Heart left ventricle (tissue), 16 donors: ENCODE measurements at places on chromosomes 7 and 10. TPM values are rescaled to one million over a fixed set of nuclear protein-coding genes. Genes with fewer than 3 reads are reported as not detected.

DNA sequence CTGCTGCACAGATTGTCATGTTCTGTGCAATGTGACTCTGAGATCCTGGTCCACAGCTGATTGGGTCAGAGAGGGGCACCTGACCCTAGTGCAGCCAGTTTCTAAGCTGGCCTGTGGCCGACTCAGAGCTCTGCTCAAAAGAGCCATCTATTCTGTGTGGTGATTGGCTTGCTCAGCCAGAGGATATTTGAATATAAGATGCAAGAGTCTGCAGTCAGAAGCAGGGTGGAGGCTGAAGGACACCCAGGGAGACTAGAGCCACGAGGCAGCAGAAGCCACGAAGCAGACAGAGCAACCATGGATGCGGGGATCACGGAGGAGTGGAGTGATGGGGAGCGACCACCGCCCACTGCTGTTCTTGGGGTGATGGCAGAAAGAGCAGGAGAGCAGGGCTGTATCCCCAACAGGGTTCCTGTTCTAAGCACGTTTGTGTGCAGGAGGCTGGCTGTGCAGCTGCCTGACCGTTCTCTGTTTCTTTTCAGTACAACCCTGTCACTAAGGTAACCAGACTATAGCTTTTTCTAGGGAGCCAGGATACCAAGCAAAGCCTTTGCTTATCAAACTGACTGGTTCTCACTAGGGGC lies 19.5 kb upstream of the RHEB start:
- peak; percentile 45 for DNase-seq

- no peak for DNase-seq
Measured at GRCh38 chr7:86748201-86748600, 104.5 kb downstream of the GRM3 start.

GRCh38 chr10:86065711-86066251 lies 300.8 kb downstream of the GRID1 start:
- DNase-seq, result no peak

The FIGNL1 gene
- 3.7 TPM for total RNA-seq

The CRYGN gene
- not detected for total RNA-seq

GRCh38 chr7:29189743-29190201 lies 4.8 kb upstream of the CHN2 start:
- peak; percentile 77 for DNase-seq

- DNase-seq, result no peak
Measured at GRCh38 chr10:22285130-22285529, 31.1 kb upstream of the COMMD3 start.

- peak; percentile 32 for DNase-seq
Measured at GRCh38 chr7:95545007-95545615, 51.2 kb downstream of the PDK4 start.

- DNase-seq, result no peak
Measured at GRCh38 chr7:151805191-151805590, 71.7 kb downstream of the PRKAG2 start.

- DNase-seq, result no peak
Measured at GRCh38 chr10:102121739-102122372, 1.7 kb upstream of the LDB1 start.

The TECTB gene
- total RNA-seq, result not detected

DNA sequence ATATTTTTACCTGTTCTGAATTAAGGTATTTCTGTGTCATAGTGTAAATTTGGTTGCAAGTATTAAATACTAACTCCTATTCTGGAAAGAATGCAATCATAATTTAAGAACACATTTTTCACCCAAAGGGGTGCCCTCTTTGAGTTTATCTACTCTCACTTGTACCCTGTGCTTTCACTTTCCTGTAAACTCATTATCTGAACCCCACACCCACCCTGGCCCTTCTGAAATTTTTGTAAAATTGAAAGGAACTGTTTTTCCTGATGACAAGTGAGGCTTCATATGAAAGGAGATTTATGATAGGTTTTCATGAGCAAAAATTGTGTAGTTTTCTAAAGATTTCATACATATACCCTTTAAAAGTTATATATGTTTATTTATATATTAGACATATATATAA lies 134.5 kb downstream of the WNT2 start:
- DNase-seq, result no peak

- no peak for DNase-seq
Measured at GRCh38 chr10:114967071-114967470, 29.1 kb downstream of the TRUB1 start.

DNA sequence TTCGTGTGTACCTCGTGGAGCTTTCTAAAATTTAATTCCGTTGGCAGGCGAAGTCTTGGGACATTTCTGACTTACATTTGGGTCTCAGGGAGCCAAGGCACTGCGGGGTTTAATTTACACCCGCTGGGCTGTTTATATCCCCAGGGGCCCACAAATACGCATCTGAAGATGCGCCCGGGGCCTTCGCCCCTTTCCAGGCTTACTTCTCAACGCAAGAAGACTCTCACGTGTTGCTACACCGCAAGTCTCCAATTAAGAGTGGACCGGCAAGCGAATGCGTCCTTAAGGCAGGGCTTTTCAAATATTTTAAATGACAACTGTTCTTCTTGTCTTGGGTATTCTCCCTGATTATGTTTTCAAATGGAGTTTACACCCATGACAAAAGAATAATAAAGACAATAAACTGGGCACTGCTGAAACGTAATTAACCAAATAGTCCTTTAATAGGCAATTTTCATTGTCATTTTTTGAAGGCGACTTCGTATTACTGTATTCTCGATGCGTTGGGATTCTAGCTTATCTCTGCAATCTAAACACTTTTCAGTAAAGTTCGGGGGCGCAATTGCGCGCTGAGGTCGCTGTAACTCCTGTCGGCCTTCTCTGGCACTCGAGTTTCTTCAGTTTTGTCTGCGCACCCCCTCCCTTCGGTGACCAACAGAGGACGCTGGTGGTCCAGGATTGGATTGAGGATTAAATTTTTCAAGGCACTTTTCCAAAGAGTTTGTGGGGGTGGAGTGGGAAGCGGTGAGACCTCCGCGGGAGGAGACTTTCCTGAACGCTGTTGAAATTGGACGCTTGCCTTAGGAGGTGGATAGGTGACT lies 837 bp upstream of the IGFBP3 start:
- peak; percentile 64 for DNase-seq

DNA sequence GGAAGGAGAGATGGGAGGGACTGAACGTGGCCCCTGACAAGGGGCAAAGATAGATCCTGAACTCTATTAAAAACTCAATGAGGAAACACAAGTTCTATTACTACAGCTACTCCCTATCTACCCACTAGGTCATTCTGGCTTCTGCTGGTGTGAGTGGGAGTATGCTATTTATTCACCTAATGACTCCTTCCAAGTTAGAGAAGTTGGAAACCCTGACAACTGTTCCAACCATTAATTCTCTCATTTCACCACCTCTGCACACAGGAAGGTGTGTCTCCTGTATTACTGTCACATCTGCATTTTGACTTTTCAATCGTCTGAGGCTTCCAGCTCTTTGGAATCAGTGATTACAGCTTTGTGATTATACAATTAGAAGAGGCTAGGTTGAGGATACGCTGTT lies 169.4 kb upstream of the ADO start:
- DNase-seq, result no peak

DNA sequence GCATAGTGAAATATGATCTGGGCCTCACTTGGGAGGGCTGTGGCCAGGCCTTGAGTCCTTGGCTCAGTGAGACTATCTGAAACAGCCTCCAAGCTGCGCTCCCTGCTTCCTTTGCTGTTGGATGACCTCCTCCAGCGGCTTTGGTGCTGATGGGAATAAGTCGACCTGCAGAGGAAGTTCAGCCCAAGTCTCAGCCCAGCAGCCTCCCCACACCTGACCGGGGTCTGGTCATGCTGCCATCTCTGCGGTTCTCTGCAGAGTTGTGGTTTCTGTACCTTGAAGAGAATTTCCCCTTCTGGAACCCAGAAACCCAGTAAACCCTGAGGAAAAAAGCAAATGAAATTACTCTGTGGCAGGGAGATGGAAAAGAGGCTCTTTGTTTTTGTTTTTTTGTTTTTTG lies 4.6 kb upstream of the RBAK start:
- no peak for DNase-seq

DNA sequence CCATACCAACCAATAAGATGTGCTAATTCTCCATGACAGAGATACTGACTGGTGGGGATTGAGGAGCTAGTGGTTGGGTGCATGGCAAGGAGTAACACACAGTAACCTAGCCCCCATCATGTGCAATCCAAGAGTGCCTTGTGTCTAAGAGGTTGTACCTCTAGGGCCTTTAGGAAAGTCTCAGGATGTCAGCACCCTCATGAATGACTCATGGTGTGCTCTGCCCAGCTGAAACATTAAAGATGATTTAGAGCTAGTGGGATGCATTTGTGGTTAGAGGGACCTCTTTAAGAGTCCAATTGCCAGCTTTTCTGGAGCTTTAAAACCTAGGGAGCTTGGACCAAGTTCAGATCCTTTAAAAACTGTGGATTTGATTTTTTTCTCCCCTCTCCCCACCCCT lies 181.1 kb downstream of the HERPUD2 start:
- DNase-seq, result no peak

The ABCA13 gene
- 0.09 TPM for total RNA-seq

DNA sequence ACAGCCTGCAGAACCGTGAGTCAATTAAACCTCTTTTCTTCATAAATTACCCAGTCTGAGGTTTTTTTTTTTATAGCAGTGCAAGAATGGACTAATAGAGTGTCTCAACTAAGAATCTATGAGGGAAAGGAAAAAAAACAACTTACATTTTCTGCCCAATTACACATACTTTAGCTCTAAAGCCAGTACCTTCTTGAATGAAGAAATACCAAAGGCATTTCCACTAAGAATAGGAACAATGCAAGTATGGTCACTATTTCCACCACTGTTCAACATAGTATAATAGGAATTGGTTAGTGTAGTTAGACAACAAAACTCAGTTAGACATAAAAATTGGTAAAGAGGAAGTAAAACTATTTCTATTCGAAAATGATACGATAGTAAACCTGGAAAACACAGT lies 37.6 kb downstream of the MICU1 start:
- no peak for DNase-seq

The IKZF1 gene
- 2.2 TPM for total RNA-seq

- DNase-seq, result no peak
Measured at GRCh38 chr10:59748834-59749233, 4.4 kb downstream of the MRLN start.

- peak; percentile 11 for DNase-seq
Measured at GRCh38 chr7:149690688-149691446, 82.5 kb downstream of the ZNF467 start.

The PHYH gene
- total RNA-seq, result 79.3 TPM

DNA sequence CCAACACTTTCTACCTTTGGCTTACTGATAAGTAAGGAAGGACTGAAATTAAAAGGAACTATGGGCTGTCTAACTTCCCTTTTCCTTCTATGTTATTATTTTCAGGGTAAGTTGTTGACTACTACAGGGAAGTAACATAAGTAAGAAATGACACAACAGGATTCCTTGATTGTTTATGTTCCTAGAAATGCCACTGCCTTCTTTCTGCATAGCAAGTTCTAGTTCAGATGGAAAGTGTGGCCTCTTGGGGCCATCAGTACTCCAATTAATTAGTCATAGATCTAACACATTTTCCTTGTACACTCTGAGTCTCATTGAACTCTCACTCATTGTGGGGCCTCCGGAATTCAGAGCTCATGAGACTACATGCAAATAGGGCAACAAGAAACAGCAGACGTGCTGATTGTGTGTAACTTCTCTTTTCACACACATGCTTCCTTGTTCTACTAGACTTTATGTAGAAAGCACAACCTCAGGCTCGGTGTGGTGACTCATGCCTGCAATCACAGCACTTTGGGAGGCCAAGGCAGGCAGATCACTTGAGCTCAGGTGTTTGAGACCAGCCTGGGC lies 35.3 kb upstream of the HIBADH start:
- peak; percentile 10 for DNase-seq

GRCh38 chr10:102493771-102494170 lies 8.7 kb downstream of the ACTR1A start:
- DNase-seq, result no peak

DNA sequence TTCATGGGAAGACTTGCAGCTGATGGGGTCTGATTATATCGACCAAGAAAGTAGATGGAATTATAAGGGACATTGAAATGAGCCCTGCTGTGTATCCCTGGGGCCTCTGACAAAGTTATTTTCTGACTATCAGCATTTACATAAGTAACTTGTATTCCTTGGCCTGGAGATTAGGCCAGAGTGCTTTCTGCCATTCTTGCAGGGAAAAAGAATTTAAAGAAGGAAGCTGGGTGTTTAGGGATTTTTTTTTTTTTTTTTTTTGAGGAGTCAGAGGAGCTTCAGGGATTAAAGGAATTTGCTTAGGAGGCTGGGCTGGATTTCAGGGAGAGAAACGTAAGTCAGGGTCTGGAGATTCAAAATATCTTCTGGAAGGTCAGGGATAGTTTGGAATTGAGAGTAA lies 4.6 kb downstream of the SPAM1 start:
- no peak for DNase-seq

The TLL2 gene
- 3.6 TPM for total RNA-seq

GRCh38 chr7:36312064-36312914 lies 77.4 kb upstream of the ANLN start:
- no peak for DNase-seq

The CRTAC1 gene
- total RNA-seq, result 8.6 TPM

DNA sequence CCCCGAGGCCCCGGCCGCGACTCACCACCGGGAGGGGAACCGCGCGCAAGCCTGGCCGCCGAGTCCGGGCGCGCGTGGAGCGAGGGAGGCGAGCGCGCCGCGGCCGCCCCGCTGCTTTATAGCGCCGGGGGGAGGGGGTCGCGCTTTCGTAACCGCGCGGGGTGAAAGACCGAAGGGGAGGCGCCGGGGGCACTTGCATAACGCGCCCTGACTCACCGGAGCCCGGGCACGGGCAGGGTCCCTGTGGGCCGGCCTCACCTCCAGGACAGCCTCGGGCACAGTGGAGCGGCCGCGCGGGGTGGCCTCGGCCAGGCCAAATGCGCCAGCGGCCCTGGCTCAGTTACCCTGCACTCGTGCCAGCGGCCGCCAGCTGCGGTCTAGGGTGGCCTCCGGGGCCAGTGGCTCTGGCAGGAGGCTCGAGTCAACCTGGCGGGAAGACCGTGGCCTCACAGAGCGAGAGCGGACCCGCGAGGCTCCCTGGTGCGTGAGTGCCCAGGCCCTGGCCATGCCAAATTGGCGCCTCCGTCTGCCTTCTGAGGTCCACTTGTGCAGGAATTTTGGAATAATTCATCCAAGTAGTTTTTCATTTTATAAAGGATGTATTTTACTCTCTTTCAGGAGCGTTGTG lies at the start of gene RBP4:
TSS of gene RBP4 (minus strand) at position 90 of the 628 bp plus-strand sequence. CDS start 207 bp downstream, outside the sequence.
- DNase-seq, result no peak

GRCh38 chr7:142787034-142787768 lies 16.4 kb downstream of the PRSS2 start:
- no peak for DNase-seq

DNA sequence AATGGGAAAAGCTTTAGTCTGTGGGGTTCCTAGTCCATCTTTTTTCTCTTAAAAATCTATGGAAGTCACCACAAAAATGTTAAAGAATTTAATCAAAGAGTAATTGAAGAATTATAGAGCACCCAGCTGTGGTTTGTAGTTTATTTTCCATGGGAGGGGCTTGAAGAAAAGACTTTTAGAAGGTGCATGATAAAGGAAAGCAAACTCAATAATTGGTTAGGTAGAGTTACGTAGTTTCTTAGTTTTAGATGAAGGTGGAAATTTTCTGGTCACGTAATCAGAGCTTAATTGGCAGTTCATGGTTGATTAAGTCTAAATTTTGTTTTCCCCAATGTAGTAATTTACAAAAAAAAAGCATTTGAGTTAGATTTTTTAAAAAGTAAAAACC lies 724 bp downstream of the ZNF107 start:
- DNase-seq, result no peak
